Activated CD8-positive, alpha-beta T cell treated with anti-CD3 and anti-CD28 coated beads, Interleukin-2, amount 10 ng/mL, durations not matched to agents 7 days and 5 days (primary cell): ENCODE measurements at places on chromosomes 5 and 9. TPM values are rescaled to one million over a fixed set of nuclear protein-coding genes. Genes with fewer than 3 reads are reported as not detected.

DNA sequence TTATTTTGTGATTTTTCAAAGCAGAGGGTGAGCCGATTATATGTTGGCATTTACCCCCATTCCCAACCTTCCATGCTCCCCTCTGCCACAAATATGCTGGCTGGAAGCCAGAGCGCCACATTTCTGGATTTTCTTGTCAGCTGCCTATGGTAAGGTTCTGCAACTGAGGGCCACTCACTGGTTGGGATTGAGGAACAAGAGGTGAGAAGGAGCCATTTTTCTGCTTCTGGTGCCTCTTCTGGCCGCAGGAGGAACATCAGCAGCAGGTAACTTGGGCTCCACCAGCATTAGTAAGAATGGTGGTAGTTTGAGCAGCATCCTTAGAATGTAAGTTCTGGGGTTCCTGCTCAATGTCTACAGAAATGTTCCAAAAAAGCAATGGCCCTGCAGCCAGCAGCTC is 159.5 kb upstream of the MAST4 start:
- DNase-seq = no peak

DNA sequence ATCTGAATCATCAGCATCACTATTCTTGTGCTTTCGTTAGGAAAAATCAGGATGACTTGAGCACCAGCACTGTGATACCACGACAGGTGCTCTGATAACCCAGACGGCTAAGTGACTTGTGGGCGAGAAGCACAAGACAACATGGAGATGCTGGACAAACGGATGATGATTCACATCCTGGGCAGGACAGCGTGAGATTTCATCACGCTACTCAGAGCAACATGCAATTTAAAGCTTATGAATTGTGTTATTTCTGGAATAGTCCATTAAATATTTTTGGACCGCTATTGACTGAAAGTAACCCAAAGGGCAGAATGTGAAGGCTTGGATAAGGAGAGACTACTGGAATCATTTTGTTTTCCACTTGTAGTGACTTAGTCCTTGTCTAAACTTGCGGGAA is 114.8 kb upstream of the DAPK1 start:
- DNase-seq = no peak

DNA sequence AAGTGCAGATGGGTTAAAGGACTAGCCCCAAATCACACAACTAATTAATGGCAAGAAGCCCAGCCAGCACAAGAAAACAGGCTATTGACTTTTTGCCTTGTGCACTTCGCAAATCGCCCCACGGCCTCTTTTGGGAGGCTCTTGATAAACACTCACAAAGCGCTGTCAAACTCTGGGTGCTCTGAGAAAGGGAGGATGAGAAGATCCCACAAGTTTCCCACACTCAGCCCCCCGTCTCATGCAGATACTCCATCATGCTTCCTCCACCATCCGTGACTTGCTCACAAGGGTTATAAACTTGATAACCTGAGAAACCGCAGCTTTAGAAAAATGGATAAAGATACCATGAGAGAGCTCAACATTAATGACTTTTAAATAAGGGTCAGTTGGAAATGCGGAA is 219.7 kb downstream of the EBF1 start:
- no peak for DNase-seq

Gene OMD
- not detected for total RNA-seq

Gene SH3RF2
- total RNA-seq = not detected

Gene GAPT
- total RNA-seq = not detected

- peak; percentile 22 for DNase-seq
Measured at GRCh38 chr5:74685979-74686631, 1.1 kb downstream of the HEXB start.

Gene SCGB3A2
- not detected for total RNA-seq

Gene IFNA21
- total RNA-seq = not detected

DNA sequence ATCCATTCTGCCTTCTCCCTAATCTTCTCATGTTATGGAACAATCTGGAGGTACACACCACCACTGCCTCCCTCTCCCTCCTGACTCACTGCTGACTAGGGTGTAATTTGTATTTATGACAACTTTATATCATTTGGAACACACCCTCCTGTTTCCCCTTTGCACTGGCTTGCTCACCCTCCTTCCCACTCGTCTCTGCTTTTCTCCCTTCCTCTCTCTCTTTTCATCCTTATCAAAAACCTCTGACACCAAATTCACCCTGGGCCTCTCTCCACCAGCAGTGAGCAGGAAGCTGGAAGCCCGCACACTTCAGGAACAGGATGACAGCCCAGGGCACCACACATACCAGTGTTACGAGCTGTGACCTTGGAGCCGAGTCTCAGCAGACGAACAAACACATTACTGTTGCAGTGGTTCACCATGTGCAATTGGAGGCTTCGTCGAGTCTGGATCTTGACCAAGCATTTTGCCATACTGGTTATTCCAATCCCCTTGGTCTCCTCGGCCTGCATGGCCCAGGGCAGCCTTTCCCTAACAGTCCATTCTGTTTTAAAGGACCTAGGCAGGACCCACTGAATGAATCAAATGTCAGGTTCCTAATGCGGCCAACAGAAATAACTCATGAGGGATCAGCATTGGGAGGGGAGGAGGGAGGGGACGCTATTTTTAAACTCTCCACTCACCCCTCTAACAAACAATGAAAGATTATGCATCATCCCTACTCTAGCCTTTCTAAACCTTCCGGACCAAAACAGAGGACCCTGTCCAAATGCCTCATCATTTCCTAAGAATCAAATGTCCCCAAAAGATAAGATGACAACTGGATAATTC is 203.9 kb upstream of the RASEF start:
- no peak for DNase-seq
